ENCODE measurements at places on chromosomes 16 and 17.

- DNase-seq = no peak
Measured at GRCh38 chr17:33602981-33603380, 309.9 kb upstream of the ASIC2 start.

DNA sequence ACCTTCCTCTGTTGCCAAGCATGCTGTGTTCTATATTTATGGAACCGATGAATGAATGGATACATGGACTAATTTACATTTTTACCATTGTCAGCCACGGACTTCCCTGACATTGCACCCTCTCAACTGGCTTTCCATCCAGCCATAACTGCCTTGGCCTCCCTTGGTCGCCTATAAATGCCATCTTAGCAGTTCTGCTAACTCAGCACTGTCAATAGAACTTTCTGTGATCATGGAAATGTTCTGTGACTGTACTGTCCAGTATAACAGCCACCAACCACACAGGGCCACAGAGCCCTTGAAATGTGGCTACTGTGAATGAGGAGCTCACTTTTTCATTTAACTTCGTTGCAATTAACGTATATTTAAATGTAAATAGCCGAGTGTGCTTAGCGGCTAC, 8.7 kb upstream of the BCO1 start:
- DNase-seq = no peak

DNA sequence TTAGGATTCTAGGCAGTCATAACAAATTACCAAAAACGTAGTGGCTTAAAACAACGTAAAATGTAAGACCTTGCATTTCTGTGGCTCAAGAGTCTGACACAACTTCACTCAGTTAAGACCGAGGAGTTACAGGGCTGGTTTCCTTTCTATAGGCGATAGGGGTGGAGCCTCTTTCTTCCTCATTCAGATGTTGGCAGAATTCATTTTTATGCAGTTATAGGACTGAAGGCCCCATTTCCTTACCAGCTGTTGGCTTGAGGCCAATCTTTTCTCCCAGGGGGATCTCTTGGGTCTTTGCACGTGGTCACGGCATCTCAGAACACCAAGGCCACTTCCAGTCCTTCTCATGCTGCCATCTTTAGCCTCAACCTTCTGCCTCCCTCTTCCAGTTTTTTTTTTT, 145.2 kb downstream of the KCNJ2 start:
- no peak for DNase-seq

DNA sequence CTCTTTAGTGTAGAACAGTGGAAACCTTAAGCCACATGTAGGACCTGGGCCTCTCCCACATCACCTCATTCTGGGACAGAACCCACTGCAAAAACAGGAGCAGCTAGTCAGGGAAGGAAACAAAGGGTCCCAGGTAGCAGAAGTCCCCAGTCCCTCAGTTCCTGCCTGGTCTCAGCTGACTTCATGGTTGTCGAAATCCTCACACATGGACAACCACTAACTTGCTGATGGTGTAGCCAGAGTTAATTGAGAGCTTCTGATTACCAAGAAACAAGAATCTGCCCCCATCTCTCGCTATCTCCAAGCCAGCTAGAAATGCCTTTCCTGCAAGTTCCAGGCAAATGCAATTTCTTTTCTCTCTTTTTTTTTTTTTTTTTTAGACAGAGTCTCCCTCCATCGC, 3.6 kb upstream of the ARL5C start:
- no peak for DNase-seq

GRCh38 chr16:67919622-67920221, 11.9 kb downstream of the CTRL start:
- DNase-seq = no peak

DNA sequence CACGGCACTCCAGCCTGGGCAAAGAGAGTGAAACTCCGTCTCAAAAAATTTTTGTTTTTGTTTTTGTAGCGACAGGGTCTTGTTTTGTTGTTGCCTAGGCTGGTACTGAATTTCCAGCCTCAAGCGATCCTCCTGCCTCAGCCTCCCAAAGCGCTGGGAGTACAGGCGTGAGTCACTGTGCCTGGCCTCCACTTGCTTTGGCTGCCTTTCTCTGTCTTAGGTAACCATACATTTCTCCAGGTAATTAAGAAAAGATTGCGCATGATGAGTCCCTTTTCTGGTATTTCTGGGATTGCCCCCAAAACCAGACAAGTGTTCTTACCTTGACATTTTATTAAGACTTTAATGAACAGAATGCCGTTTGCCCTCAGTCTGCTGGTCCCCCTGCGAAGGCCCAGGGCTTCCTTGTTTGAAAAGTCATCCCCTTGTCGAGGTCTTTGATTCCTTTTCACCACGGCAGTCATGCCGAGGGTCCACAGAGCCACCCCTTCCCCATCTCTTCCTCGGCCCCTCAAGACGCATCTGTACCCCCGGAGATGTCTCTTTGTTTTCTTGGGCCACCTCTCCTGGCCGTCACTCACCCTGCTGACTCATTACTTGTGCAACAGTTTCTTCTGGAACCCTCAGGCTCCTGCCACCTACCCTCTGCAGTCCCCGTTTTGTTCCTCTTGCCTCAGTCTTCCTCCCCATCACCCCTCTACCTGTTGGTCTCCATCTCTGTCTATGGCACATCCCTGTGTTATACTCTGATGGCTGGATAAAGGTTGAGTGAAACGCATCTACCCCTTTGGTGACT, 151.0 kb downstream of the SEC14L1 start:
- DNase-seq = no peak

GRCh38 chr17:69424287-69425041, 10.0 kb downstream of the MAP2K6 start:
- no peak for DNase-seq

Measured in adipocyte (in vitro differentiated cells).